ENCODE measurements at places on chromosomes 3 and 15.

GRCh38 chr3:177330779-177331178 is 133.5 kb upstream of the TBL1XR1 start:
- no peak for DNase-seq

- no peak for DNase-seq
Measured at GRCh38 chr3:143538577-143538981, 309.7 kb downstream of the SLC9A9 start.

DNA sequence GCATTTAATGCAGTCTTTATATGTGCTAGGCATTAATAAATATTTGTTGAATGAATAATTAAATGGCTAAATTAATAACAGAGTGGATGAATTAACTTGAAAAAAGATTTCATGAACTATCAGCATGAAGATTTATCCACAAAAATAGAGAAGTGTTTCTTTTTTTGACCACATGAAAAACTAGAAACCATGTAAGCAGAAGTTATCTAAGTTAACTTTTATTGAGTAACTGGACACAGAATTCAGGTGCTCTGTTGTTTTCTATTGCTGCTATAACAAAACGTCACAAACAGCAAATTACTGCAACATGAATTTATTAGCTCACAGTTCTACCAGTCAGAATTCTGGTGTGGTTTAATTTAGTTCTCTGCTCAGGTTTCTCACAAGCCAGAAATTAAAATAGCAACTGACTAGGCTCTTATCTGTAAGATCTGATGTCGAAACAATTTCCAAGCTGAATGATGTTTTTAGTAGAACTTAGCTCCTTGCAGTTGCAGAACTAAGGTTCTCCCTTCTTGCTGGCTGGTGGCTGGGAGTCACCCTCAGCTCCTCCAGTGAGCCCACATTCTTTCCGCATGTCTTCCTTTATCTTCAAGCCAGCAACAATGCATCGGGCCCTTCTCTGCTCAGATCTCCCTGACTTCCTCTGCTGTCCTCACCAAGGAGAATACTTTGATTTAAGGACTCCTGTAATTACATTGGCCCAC is 810.2 kb upstream of the ALCAM start:
- DNase-seq = no peak

- DNase-seq = no peak
Measured at GRCh38 chr3:138051947-138052802, 42.2 kb downstream of the CLDN18 start.

- no peak for DNase-seq
Measured at GRCh38 chr3:24019585-24019984, 74.5 kb downstream of the NR1D2 start.

- no peak for DNase-seq
Measured at GRCh38 chr15:43519196-43519595, 1.8 kb downstream of the MAP1A start.

GRCh38 chr15:48718646-48719045 is 73.1 kb upstream of the FBN1 start:
- DNase-seq = no peak

DNA sequence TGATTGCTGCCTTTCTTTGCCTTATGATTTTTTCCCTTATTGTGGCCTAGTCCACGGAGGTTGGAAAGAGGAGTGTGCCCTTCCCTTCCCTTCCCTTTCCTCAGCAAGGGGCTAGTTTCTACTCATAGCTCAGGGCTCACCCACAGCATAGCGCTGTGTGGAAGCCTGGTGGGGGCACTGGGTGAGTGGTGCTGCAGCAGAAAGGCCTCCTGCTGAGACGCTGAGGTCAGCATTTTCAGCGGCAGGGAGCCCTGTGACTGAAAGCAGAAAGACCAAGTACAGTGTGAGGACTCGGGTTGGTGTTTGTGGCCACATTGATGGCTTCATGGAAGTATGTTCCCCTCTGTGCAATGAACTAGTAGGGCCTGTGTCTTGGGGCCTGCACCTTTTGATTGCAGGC is 21.9 kb downstream of the CACNA1D start:
- DNase-seq = no peak

- DNase-seq = no peak
Measured at GRCh38 chr15:49709646-49710214, 88.9 kb downstream of the DTWD1 start.

- DNase-seq = no peak
Measured at GRCh38 chr3:141724186-141724585, 13.9 kb upstream of the RNF7 start.

- peak; percentile 52 for DNase-seq
Measured at GRCh38 chr15:92091155-92091734, 237.7 kb downstream of the SLCO3A1 start.

DNA sequence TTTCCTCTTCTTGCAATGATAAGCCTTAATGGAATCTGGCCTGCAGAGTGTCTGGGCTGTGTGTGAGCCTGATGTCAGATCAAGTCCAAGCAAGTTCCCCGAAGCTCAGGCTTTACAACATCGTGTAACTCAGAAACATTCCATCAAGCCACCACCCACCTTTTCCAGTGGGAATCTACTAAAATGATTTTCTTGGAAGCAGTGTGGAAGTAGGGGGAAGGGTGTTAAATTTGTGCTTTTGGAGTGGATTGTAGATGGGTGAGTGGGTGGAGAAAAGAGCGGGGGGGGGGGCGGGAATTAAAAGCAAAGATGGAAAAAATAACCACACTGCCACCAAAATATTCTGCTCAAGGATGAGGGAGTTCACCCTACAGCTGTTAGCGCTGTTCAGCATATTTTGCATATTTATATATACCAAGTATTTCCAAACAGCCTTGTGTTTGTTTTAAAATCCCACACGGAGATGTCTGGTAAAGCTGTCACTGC is 53.6 kb downstream of the VGLL3 start:
- DNase-seq = peak; percentile 25

- DNase-seq = no peak
Measured at GRCh38 chr15:72967811-72968530, 84.3 kb upstream of the NEO1 start.

GRCh38 chr3:41137686-41138111 is 61.6 kb upstream of the CTNNB1 start:
- no peak for DNase-seq

GRCh38 chr15:92809064-92809879 is 90.9 kb upstream of the CHD2 start:
- peak; percentile 98 for DNase-seq

DNA sequence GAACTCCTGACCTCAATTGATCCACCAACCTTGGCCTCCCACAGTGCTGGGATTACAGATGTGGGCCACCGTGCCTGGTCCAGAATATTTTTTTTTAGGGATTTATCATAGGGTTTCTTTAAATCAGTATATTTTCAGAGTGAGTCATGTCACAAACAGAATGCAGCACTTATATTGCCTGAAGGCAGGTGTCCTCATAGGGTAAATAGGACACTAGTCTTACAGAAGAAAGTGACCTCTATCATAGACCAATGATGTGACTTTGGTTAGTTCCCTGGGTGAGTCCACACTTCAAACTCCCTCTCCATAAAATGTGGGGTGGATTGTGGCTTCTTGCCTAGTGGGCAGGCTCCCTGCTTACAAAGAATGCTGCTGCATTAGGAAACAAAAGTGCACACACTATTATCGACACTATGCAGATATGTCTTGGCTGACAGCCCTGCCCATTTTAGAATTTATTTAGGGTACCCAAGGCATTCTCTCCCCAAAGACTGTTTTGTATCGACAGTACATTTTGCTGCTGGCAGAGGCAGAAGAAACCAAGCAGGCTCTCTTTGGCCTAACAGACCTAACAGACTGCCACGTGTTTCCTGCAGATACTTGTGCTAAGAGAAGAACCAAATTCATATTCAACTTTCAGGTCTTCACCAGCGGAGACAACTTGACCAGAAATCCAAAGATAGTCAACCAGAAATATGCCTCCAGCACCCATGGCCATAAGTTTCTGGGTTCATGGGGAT is 125.0 kb downstream of the MOBP start:
- no peak for DNase-seq

- DNase-seq = peak; percentile 22
Measured at GRCh38 chr15:86743283-86743903, 663.7 kb downstream of the AGBL1 start.

GRCh38 chr3:72384602-72385001 is 463.6 kb downstream of the SHQ1 start:
- DNase-seq = no peak

DNA sequence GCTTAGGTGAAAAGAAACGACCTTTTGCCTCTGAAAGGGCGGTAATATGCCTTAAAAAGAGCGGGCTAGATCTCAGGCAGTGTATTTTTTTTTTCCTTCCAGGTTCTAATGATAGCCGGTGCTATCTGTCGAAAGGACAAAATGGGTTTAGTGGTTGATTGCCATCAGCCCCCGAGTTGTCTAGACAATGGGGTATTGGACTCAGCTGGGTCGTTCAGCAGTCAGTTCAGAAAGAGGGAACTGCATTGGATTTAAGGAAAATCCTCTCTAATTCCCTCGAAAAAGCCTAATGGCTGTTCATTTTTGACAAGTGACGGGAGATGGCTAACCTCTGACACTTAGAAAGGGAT is 728 bp downstream of the EIF2B5 start:
- no peak for DNase-seq

DNA sequence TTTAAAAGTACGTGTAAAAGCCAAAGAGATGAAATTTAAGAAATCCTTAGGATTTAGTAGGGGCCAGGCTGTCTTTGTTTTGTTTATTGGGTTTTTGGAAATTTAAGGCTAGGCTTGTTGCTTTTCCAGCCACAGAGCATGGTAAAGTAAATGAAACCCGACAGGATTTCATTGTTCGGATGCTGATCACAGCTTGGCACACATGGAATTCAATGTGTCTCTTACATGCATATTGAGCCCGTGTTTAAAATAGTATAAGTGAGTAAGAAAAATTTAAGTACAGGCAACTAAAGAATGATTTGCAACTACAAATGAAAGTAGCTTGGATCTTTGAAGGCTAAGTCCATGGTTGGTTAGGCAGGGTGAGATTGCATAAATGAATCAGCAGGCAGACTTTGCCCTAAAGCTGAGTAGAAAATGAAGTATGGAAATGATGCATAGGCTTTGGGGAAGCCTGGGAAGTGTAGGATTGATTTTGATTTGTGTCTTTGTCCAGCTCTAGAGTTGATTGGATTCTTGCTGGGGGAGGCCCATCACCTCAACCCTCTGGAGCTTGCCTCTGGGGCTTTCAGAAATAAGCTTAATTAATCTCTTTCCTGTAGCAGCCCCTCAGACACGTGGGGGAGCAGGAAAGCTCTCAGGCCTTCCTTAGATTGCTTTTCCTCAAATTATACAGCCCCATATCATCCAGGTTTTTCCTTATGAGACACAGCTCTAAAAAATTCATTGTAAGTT is 68.2 kb upstream of the ADAMTSL3 start:
- no peak for DNase-seq

GRCh38 chr15:97858296-97858695 is 102.2 kb upstream of the ARRDC4 start:
- DNase-seq = no peak

GRCh38 chr3:134092208-134092701 is 62.5 kb upstream of the SLCO2A1 start:
- no peak for DNase-seq

- no peak for DNase-seq
Measured at GRCh38 chr3:62481962-62482361, 108.6 kb upstream of the FEZF2 start.

DNA sequence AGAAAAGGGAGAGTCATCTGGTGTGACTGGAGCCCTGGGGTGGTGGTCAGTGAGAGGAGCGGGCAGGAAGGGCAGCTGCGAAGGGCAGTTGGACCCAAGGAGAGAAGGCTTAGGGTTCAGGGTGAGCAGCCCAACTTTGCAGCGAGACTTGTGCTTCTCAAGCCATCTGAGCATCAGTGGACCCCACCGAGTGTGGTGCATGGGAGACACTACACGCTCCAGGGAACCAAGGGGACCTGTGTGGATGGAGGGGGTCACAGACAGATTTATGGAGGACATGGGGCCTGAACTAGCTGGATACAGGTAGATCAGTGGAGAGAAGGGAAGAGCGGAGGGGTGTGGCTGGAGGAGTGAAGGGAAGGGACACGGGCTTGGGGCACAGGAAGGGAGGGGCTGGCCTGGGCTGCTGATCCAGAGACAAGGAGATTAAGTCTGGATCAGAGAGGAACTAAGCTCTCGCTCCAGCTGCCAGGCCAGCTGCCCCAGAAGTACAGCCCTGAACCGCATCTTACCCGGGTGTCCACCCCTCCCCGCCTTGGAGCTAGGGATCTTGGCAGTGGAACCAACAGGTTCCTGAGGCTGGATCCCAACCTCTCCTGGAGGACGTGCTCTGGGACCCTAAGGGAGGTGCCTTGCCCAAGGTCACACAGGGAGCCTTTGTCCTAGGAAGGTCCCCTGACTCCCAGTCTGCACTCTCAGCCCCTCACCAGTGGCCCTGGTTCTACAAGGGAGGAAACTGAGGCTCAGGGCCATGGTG is 120.5 kb downstream of the CORO2B start:
- no peak for DNase-seq

DNA sequence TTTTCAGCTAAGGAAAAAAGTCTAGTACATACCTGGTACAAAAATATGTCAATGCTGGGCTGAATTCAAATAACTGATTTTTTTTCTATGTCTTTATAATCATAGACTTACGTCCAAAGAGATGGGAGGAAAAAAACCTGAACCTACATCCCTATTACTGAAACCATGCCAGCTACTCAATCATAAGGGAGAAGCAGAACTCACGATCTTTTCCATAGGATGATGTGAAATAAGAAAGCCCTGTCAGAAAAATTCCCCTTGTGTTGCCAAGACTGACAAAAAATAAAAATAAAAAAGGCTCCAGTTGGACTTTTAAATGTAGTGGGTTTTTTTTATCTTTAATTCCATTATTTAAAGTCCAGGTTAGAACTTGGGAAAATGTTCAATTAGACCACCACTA is 3.3 kb downstream of the MSL2 start:
- DNase-seq = no peak

GRCh38 chr3:142353571-142353970 is 94.3 kb downstream of the XRN1 start:
- no peak for DNase-seq

GRCh38 chr3:153414982-153415381 is 253.0 kb downstream of the RAP2B start:
- DNase-seq = no peak

DNA sequence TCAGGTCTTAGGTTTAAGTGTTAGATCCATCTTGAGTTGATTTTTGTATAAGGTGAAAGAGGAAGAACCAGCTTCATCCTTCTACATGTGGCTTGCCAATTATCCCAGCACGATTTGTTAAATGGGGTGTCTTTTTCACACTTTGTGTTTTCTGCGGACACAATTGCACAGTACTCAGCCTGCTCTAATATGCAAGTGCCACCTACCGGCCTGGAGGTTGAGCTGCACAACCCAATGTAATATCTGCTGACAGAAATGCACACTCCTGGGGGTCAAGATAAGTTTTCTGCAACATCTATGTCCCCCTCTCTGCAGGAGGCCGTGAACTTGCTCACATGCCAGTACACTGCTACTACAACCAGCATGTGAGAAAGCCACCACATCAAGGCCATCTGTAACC is 791.9 kb upstream of the ROBO1 start:
- no peak for DNase-seq

DNA sequence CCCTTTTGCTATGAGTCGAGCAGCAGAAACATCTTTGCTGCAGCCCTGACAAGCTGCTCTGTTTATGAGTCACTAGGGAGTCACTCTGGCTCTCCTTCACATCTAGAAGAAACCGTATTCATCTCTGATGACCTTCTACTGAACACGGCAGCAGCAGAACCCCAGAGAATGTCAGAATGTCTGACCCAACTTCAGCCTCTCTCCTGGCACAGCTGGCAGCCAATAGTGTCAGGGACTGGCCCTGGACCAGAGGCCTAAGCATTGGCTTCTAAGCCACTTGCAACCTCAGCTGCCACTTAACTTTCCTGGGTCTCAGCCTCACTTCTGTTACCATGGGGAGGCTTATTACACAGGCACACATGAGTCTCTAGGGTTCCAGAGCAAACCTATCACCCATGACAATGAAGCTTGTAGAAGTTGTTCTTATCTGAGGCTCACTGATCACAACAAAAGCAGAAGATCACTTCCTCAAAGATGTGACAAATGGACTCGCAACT is 184.1 kb upstream of the TLE3 start:
- no peak for DNase-seq

All from pancreas (tissue), 10 donors.